ENCODE measurements at places on chromosomes 5 and 9.

GRCh38 chr5:53766673-53767072 lies 206.2 kb downstream of the NDUFS4 start:
- DNase-seq = no peak

DNA sequence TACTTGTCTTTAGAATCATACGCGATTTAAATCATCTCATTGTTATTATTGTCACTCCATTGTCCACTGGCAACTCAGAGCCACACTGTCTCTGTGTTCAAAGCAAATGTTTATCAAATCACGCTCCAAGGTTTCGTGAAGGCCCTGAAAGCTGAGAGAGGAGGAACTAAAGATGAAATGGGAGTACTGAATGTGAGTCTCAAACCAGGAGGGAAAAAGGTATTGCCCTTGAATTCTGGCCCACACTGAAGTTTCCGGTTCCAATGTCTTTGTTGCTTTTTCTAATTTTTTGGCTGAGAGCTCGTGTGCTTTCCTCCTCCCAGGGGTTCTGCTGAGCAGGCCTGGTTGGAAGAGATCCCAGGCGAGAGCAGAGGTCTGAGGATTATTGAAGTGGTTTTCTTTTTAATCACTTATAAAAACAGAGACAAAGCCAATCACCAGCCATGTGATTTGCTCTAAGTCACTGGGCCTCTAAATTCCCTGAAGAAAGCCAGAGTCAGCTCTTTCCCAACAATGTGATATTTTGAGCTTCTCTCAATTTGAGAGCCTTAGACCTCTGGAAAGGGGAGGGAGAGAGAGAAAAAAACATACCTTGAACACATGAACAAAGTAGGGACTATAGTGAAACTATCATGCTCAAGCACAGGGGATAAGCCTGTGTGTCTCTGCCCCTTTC lies 420.8 kb upstream of the GRAMD2B start:
- no peak for DNase-seq

GRCh38 chr5:171644536-171644935 lies 141.1 kb upstream of the SMIM23 start:
- DNase-seq = no peak

- DNase-seq = no peak
Observed at GRCh38 chr9:23615569-23615968, 210.5 kb downstream of the ELAVL2 start.

DNA sequence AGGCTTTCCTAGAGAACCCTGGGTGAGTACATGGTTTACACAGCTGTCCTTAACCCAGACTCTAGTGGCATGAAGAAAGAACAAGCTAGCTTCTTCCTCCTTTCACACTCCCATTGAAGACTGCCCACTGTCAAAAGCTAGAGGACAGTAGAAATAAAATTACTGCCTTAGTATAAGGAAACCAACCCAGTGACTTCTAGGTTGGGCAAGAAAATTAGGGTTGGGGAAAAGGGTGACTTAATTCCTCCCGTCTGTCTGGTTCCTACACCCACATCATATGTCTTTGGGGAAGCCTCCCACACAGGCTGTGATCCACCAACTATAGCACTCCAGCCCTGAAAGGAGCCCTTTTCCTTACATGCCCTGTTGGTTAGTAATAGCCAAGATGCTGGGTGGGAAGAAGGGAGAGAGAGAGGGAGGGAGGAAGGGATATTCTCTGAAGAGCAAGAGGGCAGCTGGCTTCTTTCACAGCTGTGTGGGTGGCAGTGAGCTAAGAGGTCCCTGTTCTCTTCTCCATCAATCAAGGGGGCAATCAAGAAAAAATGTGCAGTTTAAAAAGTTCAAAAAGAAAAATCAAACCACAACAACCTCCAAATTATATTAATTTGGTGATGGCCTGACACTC lies 21.7 kb downstream of the HBEGF start:
- DNase-seq = no peak

- no peak for DNase-seq
Observed at GRCh38 chr9:35690614-35691333, 1.0 kb upstream of the TPM2 start.

DNA sequence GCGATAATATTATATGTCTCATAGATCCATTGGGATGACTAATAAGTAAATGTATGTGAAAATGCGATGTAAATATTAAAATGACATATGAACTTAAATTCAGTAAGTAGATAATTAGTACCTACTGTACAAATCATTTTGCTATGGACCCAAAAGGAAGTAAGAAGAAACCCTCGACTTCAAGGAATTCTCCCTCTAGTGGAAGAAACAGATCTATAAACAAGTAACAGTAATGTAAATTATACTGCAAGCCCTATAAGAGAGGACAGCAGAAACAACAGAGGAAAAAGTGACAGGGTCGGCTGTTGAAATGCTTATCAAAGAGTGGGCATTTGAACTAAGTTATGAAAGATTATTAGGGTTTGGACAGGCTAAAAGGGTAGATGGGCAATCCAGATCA lies 320.3 kb downstream of the DMAC1 start:
- no peak for DNase-seq

DNA sequence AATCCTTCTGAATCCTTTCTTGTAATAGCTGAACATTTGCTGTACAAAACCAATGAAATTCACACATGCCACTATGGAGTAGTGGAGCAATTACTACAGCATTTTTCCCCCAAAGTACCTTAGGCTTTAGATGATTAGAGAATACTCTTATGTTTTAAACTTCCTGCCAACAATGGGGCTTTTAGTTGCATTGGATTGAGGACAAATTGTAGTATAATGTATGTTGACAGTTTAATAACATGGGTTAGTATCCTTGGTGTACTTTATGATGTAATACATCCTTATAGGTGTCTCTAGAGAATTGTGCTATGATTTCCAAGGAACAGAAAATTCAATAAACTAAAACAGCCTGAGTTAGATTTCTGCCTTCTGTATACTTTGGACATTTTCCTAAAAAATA lies 422.7 kb upstream of the GRAMD2B start:
- peak; percentile 66 for DNase-seq

- no peak for DNase-seq
Observed at GRCh38 chr5:7850395-7851239, at the start of gene CFAP90. TSS of gene CFAP90 (minus strand) at chr5:7851133. CDS start at chr5:7851021, 112 bp downstream.

- DNase-seq = no peak
Observed at GRCh38 chr5:21774281-21774680, 1078.9 kb downstream of the CDH12 start.

DNA sequence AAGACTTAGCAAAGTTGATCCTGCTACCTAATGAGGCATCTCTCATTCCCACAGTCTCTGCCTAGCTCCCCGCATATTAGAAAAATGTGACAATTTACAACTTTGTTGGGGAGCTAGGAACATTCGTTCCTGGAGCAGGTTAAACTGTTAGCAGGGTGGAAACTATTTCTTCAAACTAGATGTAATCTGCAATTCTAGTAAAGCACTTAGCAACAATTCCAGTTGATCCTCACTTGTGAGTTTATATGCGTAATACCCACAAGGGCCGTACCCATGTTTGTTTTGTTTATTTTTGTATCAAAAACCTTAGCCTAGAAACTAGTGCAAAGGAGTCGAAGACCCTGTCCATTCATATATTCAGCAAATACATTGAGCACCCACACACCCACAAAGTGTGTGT lies 175.8 kb upstream of the DMAC1 start:
- DNase-seq = no peak

GRCh38 chr9:87278971-87279733 lies 218.5 kb upstream of the DAPK1 start:
- DNase-seq = no peak

DNA sequence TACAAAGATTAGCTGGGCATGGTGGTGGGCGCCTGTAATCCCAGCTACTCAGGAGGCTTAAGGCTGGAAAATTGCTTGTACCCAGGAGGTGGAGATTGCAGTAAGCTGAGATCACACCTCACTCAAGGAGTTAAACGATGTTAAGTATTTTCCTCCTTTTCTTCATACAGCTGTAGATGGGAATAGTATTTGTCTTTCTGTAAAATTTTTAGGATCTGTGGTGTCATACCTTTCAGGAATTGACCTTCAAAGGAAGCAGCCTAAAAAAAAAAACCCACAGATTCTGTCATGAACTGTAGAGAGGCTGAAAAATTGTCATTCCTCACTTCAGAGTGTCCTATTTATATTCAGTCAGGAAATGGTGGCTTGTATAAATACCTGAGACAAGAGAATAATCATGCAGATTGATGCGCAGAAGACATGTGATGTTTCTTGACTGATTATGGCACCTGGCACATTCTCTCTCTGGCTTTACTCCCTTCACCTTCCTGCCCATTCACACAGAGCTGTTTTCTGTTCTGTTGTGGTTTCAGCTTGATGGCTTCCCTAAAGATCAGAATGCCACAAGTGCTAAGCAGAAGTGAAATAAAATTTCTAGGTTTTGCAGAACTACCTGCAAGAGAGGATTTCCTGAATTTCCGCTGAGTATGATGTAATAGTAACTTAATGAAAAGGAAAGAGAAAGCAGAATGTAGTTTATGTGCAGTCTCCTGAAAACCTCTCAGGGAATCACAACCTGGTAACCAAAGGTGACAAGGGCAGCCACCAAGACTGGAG lies 3.8 kb downstream of the IFNA1 start:
- DNase-seq = no peak

DNA sequence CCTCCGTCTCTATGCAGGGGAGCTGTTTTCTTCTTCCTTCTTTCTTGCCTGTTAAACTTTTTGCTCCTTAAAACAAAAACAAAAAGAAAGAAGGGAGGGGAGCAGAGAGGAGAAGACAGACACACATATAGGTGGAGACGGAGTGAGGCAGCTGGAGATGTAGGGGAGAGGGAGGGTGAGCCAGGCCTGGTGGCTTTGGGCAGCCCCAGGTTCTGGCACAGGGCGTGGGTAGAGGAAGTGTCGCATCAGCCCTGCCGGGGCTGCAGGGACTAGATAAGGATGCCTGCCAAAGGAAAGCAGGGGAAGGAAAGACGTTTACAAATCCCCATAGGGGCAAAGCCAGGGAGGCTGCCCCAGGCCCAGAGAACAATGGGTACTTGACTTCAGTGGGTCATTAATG lies 38.7 kb upstream of the PTGS1 start:
- DNase-seq = no peak

DNA sequence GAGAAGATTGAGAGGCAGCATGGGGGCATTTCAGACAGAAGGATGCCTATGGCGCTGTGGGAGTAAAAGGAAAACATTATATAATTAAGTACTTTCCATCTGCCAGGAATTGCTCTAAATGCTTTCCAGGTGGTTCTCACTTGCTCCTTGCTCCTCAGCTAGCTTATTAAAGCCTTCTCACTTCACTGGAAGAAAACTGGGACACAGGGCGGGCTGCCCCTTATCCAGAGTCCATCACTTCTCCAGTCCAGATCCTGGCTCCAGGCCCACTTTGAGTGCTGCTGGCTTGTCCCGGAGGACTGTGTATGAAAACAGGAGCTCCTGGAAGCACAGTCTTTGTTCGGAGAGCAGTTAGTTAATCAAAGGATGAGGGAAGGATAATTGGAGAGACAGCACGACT lies 409.9 kb upstream of the ADAMTS16 start:
- no peak for DNase-seq

DNA sequence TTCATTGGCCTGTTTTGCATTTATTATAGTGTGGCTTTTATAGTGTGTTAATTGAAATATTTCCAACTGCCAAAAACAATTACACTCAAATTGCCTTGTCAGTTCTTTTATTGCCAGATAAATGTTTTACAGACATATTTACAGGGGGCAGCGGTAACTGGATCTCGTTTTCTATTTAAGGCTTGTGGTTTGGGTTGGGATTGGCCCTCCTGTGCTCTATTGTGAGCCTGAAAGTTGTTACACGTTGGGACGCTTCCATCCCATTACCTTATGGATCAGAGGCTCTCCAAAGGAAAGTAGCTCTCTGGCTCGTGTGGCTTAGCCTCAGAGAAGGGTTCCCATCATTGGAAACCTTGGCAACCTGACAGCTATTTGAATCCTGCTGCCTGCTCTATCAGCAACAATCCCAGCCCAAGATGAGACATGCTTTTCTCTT lies 20.8 kb downstream of the DNAI1 start:
- DNase-seq = no peak

DNA sequence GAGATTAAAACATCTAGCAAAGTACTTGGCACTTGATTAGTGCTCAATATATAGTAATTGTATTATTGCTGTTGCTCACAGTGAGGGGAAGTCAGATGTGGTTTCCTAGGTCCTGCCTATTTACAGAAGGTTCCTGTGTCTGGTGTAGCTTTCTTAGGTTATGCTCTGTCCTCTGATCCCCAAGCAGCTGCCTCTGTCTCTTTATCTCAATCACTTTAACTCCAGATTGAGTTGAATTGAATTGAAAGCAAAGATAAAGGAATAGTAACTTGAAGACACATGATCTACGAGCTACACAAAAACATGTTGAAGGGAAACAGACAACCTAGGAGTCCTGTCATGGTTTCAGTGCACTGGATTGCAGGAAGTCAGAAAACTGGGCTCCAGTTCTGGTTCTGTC lies 113.9 kb upstream of the ADAMTSL1 start:
- no peak for DNase-seq

- DNase-seq = no peak
Observed at GRCh38 chr9:125544988-125545651, 161.9 kb downstream of the MAPKAP1 start.

DNA sequence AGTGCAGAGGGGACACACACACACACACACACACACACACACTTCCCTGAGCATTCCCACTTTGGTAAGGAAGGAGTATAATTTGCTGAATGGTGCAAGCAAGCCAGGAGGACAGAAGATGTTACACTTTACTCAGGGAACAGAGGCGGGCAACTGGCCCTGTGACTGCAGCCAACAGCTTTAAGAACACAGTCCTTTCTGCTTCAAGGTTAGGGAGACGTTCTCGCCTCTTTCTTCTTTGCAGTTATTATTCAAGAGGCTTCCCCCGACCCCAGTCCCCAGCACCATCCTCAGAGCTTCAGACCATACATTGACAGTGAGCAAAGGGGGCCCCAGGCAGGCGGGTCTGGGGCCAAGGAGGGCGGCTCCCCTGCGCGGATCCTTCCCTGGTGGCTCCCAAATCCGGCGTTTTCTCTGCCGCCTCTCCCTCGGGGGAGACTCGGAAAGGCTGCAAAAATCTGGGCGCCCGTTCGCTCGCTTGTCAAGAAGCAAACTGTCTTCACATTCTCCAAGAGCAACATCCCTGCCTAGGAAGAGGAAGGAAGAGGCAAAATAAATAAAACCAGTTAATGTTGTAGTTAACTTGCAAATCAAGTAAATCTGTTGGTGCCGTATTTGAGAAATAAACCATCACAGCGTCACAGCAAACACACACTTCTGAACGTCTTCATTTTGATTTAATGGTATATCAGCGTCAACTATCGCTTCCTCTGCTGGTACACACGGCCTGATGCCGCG lies 3.8 kb upstream of the LHX2 start:
- DNase-seq = no peak

DNA sequence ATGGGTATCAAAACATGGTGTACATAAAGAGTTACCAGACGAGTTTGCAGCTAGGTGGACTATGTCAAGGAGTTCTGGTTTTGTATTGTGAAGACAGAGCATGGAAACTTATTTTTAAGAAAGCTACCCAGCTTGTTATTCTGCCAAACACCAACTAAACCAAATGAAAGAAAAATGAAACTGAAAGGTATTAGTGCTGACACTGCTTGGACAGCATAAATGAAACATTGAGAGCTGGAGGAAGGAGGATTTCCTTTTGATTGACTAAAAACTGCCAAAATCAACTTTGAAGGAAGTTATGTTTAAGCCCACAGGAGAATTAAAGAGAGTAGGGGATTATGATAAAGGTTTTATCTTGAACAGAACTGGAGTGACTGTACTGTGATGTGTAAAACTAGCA lies 766.2 kb downstream of the PTPRD start:
- DNase-seq = no peak

All from NCI-H2081 treated with DMSO at 0.1 percent for 48 hours (cell line).